ENCODE measurements at places on chromosomes 1 and 21.

DNA sequence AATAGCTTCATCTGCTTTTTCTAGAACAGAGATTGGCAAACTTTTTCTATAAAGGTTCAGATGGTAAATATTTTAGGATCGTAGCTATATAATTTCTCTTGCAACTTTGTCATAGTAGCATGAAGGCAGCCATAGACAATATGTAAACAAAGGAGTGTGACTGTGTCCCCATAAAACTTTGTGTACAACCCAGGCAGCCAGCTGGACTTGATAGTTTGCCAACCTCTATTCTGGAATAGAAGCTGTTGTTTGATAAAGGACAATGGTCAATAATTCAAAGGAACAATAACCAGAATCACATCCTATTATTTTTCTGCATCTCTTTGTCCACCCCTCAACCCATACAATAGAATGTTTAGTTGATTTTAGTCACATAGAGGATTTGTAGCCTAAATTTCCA is 286.7 kb downstream of the LMX1A start:
- peak; percentile 33 for DNase-seq

DNA sequence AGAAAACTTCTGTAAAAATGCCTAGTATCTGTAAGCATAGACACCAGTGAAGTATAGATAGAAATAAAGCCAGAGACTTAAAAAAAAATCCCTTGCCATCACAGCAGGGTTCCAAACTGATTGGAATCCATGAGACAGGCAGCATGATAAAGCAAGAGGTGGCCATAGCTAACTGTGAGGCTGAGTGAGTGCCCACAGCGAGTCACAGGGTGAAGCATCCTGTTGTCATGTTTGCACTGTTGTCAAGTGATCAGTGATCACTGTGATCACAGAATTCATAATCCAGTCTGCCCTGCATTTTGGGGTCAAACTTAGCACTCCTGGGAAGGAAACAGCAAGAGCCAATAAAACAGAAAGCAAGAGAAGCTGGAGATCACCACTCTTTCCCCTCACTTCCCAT is 33.3 kb downstream of the LRRC8B start:
- DNase-seq = no peak

DNA sequence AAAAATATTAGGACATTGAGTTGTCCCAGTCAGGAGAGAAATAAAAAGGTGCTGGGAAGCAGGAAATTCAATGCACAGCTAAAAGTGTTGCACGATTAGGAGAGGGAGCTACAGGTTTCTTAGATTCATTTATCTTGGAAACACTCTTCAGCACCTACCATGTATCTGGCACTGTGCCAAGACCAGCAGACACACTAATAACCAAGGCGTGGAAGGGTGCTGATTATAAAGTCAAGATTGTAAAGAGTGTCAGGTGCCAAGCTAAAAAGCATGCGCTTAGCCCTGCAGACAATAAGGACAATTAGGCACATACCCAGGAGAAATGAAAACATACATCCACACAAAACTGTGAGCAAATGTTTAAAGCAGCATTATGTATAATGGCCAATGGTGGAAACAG is 129.9 kb downstream of the DSCAM start:
- peak; percentile 56 for DNase-seq

DNA sequence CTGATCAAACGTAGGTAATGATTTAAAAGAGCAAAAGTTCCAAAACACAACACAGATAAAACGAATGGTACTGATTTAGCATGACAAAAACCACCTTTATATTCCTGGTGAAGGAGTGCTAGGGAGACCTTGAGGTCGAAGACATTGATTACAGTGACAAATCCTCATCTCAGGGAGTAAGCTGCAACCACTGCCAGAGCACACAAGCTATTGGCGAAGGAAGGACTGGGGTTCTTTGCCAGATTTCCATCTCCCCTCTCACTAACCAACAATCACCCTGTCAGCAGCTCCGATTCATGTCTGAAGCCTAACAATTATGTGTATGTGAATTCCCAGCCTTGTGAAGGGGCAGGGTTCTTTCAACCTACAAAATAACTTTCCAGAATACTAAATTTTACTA is 40.2 kb upstream of the DMRTB1 start:
- no peak for DNase-seq

DNA sequence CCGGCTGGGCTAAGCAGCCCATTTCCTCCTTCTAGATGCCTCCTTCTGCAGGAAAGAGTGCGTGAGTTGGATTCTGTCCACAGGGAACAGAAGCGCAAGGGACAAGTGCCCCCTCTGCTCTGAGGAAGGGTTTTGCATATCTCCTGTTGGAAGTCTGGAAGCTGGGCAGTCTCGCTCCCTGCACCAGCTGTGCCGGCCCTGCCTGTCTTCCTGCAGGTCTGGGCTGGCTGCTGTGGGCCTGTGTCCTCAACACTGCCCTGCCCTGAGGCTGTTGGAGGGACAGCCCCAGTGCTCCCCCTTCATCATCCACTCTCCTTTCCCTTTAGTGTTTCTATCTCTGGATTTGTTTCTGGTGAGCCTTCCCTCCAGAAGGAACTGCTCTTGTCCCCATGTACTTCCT is 21.8 kb downstream of the ADARB1 start:
- no peak for DNase-seq

DNA sequence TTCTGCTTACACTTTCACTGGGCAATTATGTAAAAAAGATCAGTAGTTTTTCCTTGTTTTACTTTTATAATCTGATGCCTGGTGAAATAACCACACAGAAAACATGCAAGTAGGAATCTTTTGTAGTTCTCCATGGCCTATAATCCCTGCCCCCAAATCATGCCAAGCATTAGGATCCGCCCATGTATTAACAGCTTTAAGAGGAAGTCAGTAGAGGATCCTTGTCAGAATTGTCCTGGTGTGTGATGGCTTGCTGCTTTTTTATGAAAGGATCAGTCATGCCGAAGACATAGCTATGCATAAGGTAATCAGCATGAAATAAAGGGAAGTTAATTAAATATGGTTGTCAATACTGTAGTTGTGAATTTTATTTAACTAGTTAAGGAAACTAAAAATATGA is 20.0 kb downstream of the ADGRL2 start:
- no peak for DNase-seq

DNA sequence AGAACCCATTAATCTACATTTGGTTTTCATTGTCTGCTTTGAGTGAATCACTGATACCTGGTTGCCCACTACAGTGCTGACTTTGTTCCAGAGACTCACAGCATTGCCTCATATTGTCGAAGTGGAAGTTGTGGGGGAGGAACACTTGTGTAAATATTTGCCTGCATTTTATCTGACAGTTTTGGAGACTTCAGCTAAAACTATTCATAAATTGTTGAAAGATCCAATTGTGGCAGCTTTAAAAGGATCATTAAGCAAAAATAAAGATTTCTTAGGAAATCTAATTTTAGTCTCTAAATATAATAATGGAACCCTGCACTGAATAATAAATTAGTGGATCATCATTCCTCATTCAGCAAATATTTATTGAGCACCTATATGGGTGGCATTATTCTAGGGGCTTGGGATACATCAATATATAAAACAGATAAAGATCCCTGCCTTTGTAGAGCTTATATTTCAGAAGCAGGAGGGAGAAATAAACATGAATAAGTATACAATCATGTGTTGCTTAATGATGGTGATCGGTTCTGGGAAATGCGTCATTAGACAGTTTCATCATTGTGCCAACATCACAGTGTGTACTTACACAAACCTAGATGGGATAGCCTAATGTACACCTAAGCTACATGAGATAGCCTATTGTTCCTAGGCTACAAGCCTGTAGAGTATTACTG is 73.5 kb downstream of the OSBPL9 start:
- no peak for DNase-seq

DNA sequence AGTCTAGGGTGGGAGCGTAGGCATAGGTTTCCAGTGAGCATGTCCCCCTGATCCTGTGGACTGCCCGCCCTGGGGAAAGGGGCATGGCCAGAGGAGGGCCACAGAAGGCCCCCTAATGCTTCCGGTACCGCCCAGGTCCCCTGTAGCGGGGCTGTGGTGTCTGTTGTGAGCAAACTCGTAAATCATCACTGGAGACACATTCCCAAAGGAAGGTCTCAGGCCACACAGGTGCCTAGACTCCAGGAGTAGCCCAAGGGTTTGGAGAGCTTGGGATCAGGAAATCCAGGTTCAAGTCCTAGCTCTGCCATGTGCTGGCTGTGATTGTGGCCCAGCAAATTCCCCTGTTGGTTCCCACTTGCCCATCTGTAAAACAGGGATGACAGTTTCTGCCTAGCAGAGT is 20.2 kb downstream of the NKAIN1 start:
- DNase-seq = no peak

- no peak for DNase-seq
These were observed 235.0 kb upstream of the JUN start for GRCh38 chr1:59018860-59019259.

DNA sequence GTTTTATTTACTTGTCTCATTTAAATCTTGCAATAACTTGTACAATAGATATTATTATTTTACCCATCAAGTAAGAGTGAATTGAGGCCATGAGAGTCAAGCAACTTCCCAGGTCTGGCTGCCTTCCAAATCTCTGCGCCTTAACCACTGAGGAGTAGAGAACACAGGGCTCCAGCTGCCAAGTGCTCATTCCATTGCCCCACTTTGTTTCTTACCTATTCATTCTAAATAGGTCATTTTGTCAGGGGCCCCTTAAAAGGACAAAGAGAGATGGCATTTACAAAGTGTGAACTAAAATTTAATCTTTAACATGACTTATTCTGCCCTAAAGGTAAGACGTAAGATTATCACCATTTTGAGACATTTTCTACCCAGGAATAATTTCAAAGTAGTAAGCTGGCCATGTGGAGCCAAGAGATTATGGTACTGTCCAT is 3.5 kb downstream of the PPP1R15B start:
- no peak for DNase-seq

- DNase-seq = no peak
These were observed 78.8 kb downstream of the EPHB2 start for GRCh38 chr1:22789356-22789994.

DNA sequence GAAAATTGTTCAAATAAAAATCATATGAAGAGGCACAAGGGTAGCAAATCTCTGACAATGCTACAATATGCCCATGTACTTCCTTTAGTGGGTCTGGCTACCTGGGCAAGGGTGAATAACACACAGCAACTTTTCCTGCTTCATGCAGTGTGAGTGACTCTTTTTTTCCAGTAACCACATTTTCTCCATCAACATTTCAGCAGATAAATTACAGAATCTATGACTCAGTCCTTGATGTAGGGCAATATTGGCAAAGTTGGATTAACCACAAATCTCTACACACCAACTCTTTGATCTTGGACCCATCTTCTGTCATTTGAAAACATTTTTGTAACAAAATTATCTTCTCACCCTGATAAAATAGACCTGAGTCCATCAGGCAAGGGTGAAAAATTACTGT is 31.7 kb downstream of the ERICH3 start:
- no peak for DNase-seq

DNA sequence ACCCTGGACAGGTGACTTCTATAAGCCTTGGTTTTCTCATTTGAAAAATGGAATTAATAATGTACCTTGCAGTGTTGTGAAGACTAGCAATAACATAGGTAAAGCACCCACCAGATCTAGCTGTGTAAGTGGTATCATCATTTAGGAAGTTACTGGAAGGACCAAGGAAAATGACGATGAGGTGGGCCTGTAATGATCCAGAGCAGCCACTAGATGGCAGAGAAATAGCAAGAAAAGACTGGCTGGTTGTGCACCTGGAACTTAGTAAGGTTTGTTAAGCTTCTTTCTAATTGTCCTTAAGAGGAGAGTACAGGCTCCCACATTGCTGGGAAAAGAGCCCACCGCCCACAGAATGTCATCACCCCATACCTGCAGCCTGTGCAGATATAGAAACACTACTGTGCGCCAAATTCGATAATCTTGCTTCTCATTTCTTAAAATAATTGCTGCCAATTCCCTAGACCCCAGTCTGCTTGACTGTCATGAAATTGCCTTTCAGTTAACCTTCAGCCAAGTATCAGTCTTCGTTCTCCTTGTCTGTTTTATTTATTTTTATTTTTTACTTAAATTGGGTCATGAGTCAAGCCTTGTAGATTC is 37.2 kb downstream of the WNT4 start:
- peak; percentile 52 for DNase-seq

Measured in NCI-H1092 (cell line).